ENCODE measurements at places on chromosomes 1 and 21.

- no peak for DNase-seq
Measured at GRCh38 chr1:207191776-207192175, 87.7 kb downstream of the C4BPA start.

GRCh38 chr1:34800214-34800613 is 7.4 kb downstream of the GJA4 start:
- DNase-seq, result no peak

DNA sequence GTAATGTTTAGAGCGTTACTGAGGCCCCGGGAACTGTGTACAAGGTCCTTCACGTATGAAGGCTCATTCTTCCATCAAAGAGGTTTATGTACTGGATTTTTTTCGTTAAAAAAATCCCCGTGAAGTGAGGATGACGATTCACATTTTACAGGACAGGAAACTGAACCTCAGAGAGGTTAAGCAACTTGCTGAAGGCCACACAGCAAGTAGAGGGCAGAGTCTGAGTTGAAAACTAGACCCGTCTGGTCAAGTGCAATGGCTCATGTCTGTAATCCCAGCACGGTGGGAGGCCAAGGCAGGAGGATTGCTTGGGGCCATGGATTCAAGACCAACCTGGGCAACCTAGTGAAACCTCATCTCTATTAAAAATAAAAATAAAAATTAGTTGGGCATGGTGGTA is 140.2 kb downstream of the KAZN start:
- no peak for DNase-seq

DNA sequence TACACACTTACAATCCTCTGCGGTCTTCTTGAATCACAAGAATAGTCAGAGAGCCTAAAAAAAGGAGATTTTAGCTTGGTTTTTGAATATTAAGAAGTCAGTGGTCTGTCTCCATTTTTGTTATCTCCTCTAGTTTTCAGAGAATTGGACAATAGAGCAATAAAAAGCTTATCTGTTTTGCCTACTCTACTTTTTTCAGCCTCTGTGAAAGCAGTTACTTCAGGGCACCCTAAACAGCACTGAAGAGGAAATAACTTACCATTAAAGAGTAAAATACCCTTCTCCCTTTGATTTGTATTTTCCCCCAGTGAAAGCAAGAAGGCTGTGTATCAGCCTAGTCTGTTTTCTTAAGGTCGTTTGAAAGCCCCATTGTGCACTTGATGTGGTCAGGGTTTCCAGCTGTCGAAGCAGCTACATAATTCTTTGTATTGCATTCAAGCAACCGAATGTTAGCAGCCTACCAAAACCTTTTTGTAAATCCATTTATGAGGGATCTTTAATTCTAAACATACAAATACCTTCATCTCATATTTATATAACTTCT is 1.0 kb downstream of the NTMT2 start:
- DNase-seq, result no peak

GRCh38 chr1:60589046-60589748 is 493.2 kb upstream of the NFIA start:
- no peak for DNase-seq

- DNase-seq, result no peak
Measured at GRCh38 chr1:202834771-202835547, 24.2 kb downstream of the PCAT6 start.

- DNase-seq, result no peak
Measured at GRCh38 chr1:113538225-113538624, 147.9 kb downstream of the MAGI3 start.

DNA sequence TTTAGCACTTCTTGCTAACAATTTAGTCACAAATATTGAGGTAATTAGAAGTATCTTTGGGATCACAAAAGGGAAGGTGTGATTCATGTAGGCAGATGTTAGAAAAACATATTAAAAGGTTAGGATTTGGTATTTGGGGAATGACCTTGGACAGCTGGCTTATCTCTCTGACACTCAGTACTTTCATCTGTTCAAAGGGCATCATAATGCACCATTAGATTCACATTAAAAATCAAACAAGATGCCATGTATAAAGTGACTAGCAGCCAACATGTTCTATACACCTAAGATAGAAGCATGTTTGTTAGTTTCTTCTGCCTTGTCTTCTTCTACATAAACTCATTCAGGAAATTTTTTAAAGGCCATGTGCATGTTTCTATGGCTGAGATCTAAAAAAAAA is 56.5 kb upstream of the ESRRG start:
- no peak for DNase-seq

- no peak for DNase-seq
Measured at GRCh38 chr1:177103005-177103852, 61.3 kb downstream of the ASTN1 start.

GRCh38 chr1:226107471-226108460 is 45.2 kb downstream of the H3-3A start:
- peak; percentile 56 for DNase-seq

DNA sequence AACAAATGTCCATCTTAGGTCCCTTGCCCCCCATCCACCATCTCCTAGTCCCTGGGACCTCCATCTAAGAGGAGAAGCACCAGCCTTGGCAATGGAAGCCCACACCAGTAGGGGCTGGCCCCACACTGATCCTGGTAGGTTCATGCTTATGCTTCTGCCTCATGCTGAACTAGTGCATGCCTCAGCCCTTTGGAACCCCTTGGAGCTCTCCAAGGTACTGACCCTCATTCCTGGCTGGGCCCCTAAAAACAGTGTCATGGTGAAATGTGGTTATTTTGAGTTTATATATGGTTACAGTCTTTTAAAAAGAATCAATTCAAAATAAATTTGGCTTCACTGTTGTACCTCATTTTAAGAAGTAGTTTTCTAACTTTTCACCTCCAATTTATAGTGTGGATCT is 108.3 kb downstream of the HIVEP3 start:
- DNase-seq, result peak; percentile 60

GRCh38 chr1:45769261-45769932 is 18.9 kb upstream of the IPP start:
- no peak for DNase-seq

- DNase-seq, result no peak
Measured at GRCh38 chr1:63674238-63674864, 81.1 kb downstream of the PGM1 start.

GRCh38 chr1:187051618-187052232 is 223.0 kb downstream of the PLA2G4A start:
- DNase-seq, result peak; percentile 37

DNA sequence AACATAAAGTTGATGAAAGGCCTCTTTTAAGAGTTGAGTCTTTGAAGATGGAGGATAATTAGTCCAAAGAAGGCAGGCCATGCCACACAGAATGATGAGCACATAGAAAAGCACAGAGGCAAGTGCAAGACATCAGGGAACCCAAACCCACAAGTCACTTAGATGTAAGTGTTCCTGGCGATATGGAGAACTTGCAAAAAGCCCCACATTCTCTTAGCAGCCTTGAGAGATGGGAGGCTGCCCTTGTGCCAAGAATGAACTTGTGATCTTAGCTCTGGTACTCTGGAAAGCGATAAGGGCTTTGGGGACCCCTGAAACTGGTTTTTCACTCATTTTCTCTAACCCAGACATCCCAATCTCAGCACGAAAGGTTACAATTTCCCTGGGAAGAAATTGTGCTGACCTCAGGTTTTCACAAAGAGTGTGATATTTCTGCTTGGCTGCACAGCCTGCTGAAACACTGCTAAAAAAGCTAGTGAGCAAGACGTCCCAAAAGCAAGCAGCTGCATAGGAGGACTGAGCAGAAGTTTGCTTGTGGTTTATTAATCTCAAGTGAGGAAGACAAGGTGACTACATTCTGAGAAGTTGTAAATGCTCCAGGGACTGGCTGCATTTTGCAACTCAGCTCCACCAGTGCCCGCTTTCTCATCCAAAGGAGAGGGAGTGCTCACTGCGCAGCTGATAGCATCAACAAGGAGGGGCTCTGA is 496.9 kb upstream of the CAMK1G start:
- DNase-seq, result no peak

DNA sequence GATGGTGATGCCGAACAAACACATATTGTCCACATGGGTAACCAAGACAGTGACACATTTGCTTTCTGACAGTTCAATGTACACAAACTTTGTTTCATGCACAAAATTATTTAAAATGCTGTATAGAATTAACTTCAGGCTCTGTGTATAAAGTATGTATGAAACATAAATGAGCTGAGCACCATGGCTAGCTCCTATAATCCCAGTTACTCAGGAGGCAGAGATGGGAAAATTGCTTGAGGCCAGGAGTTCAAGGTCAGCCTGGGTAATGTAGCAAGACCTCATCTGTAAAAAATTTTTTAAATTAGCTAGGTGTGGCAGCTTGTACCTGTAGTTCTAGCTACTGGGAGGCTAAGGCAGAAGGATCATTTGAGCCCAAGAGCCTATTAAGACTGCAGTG is 19.2 kb upstream of the RC3H1 start:
- no peak for DNase-seq

- DNase-seq, result peak; percentile 78
Measured at GRCh38 chr1:54886724-54887664, at the start of gene DHCR24. Gene DHCR24, minus strand, starts transcription at chr1:54887195. Its CDS starts 76 bp downstream, at chr1:54887119.

DNA sequence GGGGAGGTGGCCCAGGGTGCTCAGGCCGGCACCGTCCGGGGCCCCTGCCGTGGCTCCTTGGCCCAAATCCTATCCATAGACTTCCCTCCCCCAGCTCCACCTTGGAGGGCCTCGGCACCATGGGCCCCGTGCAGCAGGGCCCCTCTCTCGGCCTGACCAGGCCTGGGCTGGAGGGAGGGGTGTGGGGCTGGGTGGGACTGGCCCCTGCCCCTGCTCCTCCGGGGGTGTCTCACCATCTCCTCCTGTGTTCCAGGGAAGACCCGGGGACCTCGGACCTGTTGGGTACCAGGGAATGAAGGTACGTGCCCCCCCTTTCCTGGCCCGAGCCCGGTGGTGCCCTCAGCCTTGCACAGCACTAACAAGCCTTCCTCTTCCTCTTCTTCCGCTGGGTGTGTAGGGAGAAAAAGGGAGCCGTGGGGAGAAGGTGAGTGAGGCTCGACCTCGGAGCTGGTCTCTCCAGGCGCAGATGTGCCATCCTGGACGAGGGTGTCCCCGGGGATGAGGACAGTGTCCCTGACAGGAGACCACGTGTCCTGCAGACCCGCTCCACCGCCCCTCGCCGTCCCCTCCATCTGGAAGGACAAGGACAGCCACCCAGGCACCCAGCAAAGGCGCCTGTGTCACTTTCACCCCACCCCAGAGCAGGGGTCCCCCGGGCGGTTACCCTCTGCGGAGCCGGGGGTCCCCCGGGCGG is 7.9 kb downstream of the COL6A1 start:
- DNase-seq, result no peak

DNA sequence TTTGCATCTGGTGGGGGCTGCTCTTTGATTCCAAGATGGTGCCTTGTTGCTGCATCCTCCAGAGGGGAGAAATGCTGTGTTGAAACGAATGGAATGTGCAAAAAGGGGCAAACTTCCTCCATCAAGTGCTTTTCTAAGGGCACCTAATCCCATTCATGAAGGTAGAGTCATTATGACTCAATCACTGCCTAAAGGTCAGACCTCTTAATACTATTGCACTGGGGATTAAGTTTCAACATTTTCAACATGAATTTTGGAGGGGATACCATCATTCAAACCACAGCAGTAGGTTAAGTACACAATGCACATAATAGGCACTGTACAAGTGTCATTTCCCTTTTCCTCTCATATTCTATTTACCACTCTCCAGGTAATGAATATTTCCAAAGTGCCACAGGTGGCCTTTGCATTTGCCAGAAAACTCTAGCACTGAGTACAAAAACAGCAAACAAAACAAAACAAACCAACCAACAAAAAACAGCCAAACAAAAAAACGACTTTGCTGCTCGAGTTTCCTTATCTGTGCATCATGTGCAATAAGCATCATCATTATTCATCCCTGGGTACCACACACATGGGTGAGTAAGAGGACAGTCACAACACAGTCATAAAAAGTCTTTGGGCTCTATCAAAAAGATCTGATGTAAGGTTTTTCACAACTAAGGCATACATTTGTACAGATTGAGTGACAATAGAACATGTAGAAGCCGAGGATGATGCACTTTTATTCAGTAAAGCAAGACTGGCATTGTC is 42.5 kb downstream of the IFI44 start:
- DNase-seq, result no peak

GRCh38 chr1:218787826-218788225 is 385.9 kb upstream of the LYPLAL1 start:
- no peak for DNase-seq

DNA sequence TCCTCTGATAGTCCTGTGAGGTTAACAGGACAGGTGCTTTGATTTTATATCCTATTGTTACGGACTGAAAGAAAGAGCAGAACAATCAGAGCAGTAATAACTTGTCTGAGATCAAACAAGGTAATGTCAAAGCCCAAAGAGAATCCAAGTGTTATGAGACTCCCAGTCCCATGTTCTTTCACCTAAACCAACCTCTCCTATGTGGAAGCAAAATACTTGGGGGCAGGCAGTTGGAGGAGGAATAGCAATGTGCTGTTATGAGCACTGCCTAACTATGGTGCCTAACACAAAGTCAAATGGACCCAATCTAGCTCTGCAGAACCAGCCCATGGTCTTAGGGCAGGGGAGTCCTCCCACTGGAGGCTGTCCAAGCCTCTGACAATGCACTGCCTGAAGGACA is 28.1 kb downstream of the ACBD3 start:
- DNase-seq, result no peak

DNA sequence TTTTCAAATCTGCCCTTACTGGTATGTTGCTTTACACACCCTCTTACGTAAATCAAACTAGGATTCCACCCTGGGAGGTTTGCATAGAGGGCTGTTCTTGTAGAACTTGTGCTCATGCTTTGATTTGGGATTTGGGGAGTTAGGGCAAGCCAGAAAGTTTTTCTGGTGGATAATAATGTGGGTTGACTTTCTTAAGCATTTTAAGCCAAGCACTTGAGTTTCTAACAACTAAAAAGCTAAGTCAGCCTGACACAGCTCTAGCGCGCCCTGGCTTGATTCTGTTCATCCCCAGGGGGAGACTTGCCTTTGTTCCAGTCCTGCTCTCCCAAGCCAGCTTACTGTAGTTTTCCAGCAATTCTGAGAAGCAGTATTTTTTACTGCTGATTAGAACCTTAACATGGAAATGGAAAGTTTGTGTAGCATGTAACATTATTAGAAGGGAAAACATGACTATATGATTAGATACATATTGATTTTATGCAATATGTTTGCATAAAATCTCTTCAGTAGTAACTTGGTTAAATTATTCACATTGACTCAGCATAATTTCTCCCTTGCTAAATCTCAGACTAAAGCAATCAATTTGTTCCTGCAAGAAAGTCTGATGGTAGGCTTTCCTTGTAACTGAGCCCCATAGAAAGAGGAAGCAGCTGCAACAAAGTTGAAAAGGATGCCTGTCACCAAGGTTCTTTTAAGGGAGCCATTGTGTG is 11.0 kb upstream of the PGD start:
- peak; percentile 48 for DNase-seq

DNA sequence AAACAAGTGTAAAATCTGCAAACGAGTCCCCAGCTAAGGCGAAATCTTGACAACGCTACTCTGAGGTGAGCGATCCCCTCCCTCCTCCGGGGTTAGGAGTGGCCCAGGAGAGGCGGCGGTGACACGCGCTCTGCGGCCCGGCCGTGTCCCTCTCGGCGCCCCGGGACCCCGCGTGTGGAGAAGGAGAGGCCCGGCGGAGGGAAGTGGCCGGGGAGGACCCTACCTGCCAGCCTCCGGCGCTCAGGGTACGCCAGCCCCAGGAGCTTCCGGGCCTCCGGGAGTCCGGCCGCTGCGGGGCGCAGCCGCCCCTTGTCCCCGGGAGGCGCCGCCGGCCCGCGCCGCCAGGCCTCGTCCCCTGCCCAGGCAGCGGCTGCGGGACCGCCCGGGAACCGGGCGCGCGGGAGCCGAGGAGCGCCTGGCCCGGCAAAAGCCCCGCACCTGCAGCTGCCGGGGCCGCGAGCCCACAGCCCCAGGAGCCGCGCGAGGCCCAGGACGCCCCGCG is 543 bp downstream of the ABCB10 start:
- peak; percentile 65 for DNase-seq

- peak; percentile 42 for DNase-seq
Measured at GRCh38 chr1:234519506-234519905, 40.5 kb upstream of the TARBP1 start.

- DNase-seq, result no peak
Measured at GRCh38 chr1:206439205-206439604, 31.1 kb upstream of the IKBKE start.
